Activated CD8-positive, alpha-beta memory T cell treated with anti-CD3 and anti-CD28 coated beads for 48 hours (primary cell): ENCODE measurements at places on chromosomes 6 and 20.

DNA sequence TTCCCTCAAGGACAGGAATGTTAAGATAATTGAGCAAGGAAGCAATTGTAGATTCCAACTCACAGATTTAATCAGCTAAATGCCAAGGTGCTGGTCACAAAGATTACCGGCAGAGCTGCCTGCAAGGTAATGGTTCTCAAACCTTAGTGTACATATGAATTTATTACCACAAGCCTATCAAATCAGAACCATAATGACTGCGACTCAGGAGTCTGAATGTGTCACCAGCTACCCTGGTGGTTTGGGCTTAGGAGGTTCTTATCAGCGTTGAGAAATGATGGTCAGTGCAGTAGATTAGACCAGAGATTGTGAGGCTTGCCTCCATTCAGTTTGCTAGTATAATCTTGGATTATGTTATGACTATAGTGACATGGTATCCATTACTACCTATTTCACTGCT, 78.9 kb downstream of the MTFR2 start:
- no peak for DNase-seq

DNA sequence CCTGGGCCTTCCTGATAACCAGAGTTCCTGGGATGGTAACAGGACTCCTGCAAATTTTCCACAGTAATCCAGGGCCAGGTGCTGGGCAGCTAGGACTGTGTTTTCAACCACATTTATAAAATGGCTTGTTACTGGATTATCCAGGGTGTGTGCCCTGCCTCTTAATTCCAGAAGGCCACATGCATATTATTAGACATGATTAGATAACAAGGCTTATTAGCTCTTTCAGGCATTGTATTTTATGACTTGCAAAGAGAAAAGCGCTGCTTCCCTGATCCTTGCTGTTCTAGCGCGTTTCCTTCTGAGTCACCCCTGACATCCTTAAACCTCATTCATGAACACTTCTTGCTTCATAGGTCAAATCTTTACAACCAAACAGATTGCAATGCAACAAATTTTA, 208.6 kb downstream of the UST start:
- DNase-seq: no peak

- no peak for DNase-seq
Measured at GRCh38 chr20:39939241-39939865, 749.7 kb downstream of the MAFB start.

- DNase-seq: no peak
Measured at GRCh38 chr6:34284563-34285447, 36.0 kb upstream of the SMIM29 start.

DNA sequence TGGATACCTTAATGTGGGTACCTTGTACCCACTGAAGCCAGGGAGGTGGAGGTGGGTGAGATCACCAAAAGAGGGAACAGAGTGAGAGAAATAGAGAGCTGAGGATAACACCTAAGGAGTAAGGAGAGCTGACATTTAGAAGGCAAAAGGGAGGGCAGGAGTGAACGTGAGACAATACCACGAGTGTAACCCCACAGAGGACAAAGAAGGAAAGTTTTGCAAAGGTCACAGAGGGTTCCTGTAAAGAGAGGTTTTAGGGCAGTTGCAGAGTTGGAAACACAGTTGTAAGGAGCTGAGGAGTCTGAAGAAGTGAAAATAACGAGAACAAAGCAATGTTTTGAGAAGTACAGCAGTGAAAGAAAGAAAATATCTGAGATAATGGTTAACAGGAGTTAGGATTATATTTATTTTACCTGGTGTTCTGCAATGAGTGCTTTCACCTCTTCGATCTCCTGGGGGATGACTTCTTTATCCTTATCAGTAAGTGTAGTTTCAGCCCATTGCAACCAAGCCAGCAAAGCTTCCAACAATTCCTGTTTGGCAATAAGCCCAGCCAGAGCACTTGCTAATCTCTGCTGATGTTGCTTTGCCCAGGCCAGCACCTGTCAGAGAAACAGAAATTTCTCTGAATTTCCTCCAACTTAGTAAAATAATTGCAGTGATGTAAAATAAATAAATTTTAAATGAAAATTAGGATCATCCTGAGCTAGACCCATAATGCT, 166.8 kb downstream of the DST start:
- DNase-seq: no peak

GRCh38 chr6:40077315-40077714, 143.1 kb upstream of the MOCS1 start:
- no peak for DNase-seq

- no peak for DNase-seq
Measured at GRCh38 chr20:8855315-8855714, 213.6 kb upstream of the PLCB4 start.

GRCh38 chr6:27474172-27474465, 1.2 kb upstream of the ZNF184 start:
- DNase-seq: no peak

GRCh38 chr20:51426718-51427650, 115.5 kb downstream of the NFATC2 start:
- DNase-seq: no peak

DNA sequence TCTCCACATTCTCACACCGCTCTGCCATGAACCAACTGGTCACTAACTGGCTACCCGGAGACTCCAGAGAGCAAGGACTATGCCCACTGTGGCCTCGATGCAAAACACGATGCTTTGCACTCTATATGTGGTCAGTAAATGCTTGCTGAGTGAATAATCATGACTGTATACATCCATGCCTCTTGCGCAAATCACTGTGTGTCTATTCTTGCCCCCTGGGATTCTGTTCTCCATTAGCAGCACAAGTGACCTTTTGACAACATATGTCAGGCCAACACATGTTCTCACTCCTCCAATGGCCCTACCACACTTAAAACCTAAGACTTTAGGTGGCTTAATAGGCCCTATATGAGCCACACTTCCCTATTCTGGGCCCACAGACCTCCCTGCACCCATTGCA, 16.9 kb downstream of the KIF16B start:
- no peak for DNase-seq

GRCh38 chr6:130202782-130203181, 20.0 kb downstream of the SAMD3 start:
- no peak for DNase-seq

GRCh38 chr20:47493963-47494293, 7.8 kb upstream of the NCOA3 start:
- DNase-seq: no peak

DNA sequence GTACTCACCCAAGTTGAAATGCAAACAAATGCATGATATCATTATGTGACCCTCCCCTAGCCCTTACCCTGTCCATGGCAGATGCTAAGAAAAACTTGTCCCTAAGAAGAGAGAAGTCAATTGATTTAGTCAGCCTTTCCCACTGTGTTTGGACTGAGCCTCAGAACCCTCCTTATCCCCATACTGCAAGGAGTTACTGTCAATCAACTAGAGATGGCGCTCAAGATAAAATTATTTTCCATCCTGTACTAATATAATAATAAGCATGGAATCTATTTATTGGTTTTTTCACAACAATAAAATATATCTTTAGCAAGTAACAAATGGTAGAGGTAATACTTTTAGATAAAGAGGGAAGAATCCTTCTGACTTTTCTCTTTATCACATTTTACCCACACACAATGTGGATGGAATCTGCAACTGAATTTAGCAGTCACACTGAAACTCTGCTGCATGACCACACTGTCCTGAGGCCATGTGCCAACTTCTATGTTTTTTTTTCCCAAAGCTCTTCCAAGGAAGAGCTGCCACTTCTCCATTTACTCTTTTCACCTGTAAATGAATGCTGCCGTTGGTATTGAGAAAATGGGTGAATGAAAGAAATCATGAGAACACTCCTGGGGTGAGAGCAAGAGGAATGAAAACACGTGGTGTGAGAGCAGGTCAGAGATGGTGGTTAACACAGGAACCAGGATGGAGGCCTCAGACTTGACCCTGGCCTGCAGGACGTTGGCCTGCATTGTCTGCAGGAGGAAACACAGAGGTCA, 10.5 kb downstream of the NT5E start:
- no peak for DNase-seq

DNA sequence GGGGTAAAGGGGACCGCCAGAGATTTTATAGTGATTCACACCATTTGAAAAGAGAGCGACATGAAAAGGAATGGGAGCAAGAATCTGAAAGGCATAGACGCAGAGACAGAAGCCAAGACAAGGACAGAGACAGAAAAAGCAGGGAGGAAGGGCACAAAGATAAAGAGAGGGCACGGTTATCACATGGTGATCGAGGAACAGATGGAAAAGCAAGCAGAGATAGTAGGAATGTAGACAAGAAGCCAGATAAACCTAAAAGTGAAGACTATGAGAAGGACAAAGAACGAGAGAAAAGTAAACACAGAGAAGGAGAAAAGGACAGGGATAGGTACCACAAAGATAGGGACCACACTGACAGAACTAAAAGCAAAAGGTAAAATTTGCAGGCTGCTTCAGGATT, 77.7 kb downstream of the PHF3 start:
- DNase-seq: no peak

- DNase-seq: no peak
Measured at GRCh38 chr6:117232196-117232595, 33.2 kb upstream of the VGLL2 start.

DNA sequence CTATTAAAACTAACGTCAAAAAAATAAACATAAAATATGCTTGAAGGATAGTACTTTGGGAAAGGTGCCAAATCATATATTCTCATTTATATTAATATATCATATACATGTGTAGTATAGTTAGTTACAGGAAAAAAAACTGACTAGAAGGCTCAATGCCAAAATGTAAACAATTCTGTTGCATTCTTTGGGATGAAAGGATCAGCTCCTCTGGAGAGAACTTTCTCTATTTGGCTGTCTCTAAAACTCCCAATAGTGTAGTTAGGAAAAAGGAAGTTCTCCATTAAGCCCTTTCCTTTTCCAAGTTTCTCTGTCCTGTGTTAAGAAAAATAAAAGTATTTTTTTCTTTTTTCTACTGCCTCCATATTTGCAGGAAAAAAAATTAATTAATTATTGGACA, 86.5 kb upstream of the BTN3A2 start:
- no peak for DNase-seq
